ENCODE measurements at places on chromosomes 2 and 18. TPM values are rescaled to one million over a fixed set of nuclear protein-coding genes. Genes with fewer than 3 reads are reported as not detected.

GRCh38 chr2:165163761-165164160 is 40.1 kb downstream of the SCN3A start:
- no peak overlapping the region for H3K4me3 ChIP-seq
- no peaks in the 10 kb centered on the region for H3K36me3 ChIP-seq
- no peaks in the 10 kb centered on the region for H3K4me1 ChIP-seq
- H3K27me3 ChIP-seq: no peaks in the 10 kb centered on the region
- H3K27ac ChIP-seq: no peak overlapping the region
- DNase-seq: no peak

DNA sequence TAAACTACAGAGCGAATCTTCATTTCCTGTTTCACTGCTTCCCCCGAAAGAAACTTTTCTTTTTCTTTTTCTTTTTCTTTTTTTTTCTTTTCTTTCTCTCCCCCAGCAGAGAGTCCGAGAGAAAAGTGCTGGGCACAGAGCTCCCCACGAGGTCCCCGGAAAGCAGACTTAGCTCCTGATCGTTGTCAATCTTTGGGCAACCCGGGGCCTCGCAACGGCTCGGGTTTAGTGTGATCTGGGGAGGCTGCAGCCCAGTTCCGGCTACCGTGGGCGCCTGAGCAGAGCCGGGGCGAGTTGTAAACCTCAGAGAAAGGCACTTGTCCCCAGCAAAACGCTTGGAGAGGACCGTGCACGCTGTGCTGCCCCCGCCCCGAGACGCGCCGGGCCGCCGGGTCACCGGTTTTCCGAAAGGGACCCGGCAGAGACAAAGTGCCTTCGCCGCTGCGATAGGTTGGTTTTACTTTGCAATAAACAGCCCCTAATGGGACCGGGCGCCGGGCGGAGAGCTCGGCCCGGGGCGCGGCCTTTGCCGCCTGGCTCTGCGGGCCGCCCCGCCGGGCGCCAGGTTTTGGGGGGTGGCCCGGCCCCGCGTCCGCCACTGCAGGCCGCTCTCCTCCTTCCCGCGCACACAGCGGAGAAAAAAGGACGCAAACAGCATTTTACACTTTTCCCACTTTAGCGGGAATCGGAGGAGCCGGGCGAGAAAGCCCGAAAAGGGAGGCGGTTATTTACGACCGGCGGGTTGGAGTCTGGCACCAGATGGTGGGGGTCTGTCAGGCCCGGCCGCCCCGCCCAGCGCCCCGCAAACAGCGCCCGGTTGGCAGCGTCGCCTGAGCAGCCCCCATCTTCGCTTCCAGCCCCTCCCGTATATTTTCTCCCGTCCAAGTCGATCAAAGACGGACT is 136.0 kb downstream of the INSIG2 start:
- H3K4me3 ChIP-seq: peak overlapping the region; percentile 44
- no peaks in the 10 kb centered on the region for H3K36me3 ChIP-seq
- no peak overlapping the region for H3K27ac ChIP-seq

GRCh38 chr2:66571918-66572317 is 137.0 kb downstream of the MEIS1 start:
- DNase-seq: no peak
- no peaks in the 10 kb centered on the region for H3K36me3 ChIP-seq
- no peak overlapping the region for H3K4me3 ChIP-seq
- H3K27ac ChIP-seq: no peak overlapping the region
- peaks cover 34% of the 10 kb centered on the region for H3K27me3 ChIP-seq
- peaks cover 21% of the 10 kb centered on the region for H3K4me1 ChIP-seq

DNA sequence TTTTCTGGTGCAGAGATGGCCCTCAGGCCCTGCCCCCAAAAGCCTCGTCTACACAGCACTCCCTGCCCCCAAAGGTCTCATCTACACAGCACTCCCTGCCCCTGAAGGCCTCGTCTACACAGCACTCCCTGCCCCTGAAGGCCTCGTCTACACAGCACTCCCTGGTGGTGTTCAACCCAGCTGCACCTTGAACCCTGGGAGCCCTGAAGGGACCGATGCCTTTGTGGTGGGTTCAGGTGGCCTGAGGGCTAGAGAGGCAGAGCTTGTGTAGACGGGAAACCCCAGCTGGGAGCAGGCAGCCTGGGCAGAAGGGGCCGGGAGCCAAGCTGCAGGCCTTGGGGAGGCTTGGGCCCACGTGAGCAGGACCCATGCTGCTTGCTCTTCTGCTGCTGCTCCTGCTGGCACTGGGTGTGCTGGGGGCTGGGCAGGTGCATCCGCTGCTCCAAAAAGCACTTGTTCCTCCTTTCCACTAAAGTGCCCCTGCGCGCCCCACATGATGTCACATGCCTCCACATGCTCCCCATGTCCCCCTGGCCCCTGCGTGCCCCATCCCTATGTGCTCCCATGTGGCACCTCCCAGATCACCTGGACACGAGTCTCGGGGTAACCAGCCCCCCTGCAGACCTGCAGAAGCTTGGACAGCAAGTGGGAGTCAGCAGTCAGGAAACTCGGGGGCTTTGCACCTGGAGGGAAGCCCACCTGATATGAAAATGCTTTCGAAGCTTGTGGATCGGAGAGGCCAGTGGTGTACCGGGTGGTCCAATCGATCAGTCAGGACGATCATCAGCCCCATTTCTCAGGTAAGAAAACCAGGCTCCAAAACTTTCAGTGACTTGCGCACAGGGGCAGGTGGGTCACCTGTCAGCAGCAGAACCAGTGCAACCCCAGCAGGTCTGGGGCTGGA is 94.9 kb upstream of the CTDP1 start:
- DNase-seq: peak; percentile 48
- H3K4me3 ChIP-seq: no peak overlapping the region
- no peaks in the 10 kb centered on the region for H3K4me1 ChIP-seq
- no peaks in the 10 kb centered on the region for H3K36me3 ChIP-seq
- H3K27me3 ChIP-seq: no peaks in the 10 kb centered on the region

- H3K27me3 ChIP-seq: no peaks in the 10 kb centered on the region
- no peak overlapping the region for H3K27ac ChIP-seq
- no peaks in the 10 kb centered on the region for H3K4me1 ChIP-seq
- peak; percentile 66 for DNase-seq
- H3K36me3 ChIP-seq: no peaks in the 10 kb centered on the region
- no peak overlapping the region for H3K4me3 ChIP-seq
These were observed 63.7 kb downstream of the COL4A3 start for GRCh38 chr2:227228061-227228667.

DNA sequence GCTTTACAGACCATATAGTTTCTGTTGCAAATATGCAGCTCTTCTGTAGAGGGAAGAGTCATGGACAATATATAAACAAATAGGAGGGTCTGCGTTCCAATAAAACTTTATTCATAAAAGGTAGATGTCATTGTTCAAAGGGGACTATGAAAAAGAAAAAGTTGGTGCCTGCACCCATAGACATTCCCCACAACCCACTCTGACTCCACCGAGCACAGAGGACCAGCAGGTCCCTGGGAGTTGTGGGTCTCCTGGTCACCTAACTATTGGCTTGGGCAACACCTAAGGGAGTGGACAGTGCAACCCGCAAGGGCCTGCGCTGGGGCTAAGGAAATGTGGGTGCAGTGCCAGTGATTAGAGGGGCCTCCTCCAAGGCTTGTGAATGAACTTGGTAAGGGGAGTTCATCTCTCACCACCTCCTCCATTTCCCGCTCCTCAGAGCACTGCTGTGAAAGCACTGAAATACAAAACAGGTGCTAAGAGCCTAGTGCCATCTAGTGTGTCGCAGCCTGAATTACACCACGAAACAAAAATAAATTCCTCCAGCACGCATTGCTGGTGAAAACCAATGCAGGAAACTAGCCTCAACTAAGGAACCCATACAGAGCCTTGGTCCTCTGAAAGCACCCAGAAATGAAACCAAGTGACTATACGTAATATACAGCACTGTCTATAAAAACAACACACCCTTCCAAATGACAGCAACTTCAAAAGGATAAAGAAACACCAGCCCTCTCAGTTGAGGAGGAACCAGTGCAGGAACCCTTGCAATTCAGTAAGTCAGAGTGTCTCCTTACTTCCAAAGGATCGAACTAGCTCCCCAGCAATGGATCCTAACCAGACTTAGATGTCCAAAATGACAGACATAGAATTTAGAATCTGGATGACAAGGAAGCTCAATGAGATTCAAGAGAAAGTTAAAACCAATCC is 166.6 kb downstream of the RNF144A start:
- no peak overlapping the region for H3K27ac ChIP-seq
- H3K4me1 ChIP-seq: no peaks in the 10 kb centered on the region
- no peaks in the 10 kb centered on the region for H3K36me3 ChIP-seq
- H3K27me3 ChIP-seq: no peaks in the 10 kb centered on the region
- no peak overlapping the region for H3K4me3 ChIP-seq

DNA sequence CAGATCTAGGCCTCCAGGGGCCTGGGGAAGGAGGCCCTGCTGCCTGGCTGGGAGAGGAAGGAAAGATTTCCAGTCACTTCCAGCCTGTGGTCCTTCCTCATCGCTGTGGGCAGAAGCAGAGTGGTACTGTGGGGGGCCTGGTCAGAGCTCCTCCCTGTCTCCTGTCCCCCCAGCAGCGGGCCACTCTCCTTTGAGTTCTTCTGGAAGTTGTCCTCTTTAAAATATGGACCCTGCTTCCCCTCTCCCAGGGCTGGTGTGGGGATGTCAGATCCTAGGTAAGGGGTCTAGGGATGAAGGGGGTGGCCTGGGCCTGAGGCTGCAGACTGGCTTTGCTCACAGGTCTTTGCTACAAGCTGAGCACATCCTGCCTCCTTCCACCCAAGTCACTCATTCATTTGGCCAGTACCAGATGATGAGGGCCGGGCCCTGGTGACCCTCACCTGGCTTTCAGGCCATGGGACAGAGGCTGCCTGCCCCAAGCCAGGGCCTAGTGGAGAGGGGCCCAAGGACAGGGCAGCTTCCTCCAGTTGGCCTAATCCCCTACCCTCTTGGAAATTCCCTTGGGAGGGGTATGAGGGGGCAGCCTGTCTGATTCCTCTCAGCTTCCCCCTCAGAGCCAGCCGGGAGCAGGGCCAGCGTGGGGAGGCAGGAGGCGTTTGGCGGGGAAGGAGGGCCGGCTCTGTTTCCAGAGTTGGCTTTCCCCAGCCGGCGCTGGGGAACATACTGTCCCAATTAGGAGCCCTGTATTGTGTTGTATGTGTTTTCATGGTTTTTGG is 231.9 kb downstream of the DYSF start:
- no peaks in the 10 kb centered on the region for H3K36me3 ChIP-seq
- H3K4me1 ChIP-seq: no peaks in the 10 kb centered on the region
- peak; percentile 59 for DNase-seq

GRCh38 chr18:63365876-63366212 is 1.2 kb downstream of the KDSR start:
- peak overlapping the region; percentile 84 for H3K4me3 ChIP-seq
- H3K27ac ChIP-seq: no peak overlapping the region
- DNase-seq: no peak
- H3K36me3 ChIP-seq: peaks cover 18% of the 10 kb centered on the region
- peaks cover 19% of the 10 kb centered on the region for H3K4me1 ChIP-seq

DNA sequence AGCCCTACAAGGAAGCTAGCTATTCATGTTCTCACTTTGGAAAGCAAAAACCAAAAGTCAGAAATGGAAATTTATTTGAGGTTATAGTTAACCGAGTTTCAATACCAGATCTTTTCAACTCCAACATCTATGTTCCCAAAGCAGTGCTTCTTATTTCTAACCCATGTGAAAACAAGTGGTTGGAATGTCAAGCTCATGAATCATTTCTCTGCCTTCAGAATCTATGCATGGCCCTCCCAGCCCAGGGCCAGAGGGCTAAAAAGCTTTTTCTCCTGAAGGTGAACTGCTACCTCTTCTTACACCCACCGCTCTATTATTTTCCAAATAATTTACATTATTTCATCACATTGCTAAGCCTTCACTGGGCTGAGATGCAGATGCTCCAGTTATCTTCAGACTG is 158.4 kb downstream of the SP3 start:
- H3K27me3 ChIP-seq: no peaks in the 10 kb centered on the region
- no peak overlapping the region for H3K4me3 ChIP-seq
- H3K36me3 ChIP-seq: no peaks in the 10 kb centered on the region
- DNase-seq: no peak
- H3K4me1 ChIP-seq: no peaks in the 10 kb centered on the region

Gene GLB1L
- 10.0 TPM for total RNA-seq

Gene EPB41L5
- total RNA-seq: 85.5 TPM

Gene SLC11A1
- 302 TPM for total RNA-seq

Data from upper lobe of right lung (tissue), 1 donor.